Non-pigmented ciliary epithelial cell (primary cell): ENCODE measurements at places on chromosomes 11 and 22.

DNA sequence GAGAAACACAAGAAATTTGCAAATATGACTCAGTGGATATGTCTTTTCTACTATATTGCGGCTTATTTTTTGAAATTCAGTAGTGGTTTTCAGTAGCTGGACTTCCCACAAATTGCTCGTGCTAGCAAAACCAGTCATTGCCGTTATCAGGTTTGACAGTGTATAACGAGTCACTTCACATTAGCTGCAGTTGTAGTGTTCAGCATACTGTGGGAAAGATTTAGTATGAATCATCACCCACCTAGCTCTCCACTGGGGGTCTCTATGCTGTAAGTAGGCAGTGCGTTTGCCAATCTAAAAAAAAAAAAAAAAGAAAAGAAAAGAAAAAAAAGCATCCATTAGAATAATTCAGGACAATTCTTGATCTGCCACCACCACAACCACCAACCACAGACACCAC lies 1318.9 kb downstream of the LRRC4C start:
- DNase-seq = no peak

GRCh38 chr11:99316776-99317520 lies 296.2 kb downstream of the CNTN5 start:
- no peak for DNase-seq

DNA sequence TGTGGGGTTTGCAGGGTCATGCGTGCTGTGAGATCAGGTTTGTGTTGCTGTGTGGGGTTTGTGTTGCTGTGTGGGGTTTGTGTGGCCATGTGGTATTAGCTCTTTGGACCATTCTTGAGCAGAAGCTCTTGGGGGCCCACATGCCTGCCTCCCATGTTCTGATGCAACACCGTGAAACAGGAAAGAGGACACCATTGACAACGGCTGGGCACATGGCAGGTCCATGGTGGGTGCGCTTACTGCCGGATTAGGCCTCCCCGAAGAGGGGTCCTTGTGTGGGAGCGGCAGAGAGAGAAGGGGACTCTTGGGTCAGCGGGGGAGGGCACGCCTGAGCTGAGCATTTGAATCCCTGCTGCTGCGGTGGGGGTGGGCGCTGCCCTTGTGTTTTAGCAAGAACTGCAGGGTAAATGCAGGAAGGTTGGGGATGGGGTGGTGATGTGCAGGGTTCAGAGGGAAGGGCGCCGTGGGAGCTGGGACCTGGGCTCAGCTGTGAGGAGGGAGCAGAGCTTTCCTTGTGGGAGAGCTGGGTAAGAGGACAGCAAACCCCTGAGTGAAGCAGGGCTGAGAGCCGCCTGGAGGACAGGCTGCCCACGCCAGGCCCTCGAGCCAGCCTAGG lies 361.5 kb downstream of the TBC1D22A start:
- DNase-seq = no peak

GRCh38 chr11:101792814-101793213 lies 122.0 kb upstream of the CEP126 start:
- DNase-seq = no peak

GRCh38 chr22:38419121-38419857 lies 35.7 kb downstream of the KCNJ4 start:
- DNase-seq = no peak

DNA sequence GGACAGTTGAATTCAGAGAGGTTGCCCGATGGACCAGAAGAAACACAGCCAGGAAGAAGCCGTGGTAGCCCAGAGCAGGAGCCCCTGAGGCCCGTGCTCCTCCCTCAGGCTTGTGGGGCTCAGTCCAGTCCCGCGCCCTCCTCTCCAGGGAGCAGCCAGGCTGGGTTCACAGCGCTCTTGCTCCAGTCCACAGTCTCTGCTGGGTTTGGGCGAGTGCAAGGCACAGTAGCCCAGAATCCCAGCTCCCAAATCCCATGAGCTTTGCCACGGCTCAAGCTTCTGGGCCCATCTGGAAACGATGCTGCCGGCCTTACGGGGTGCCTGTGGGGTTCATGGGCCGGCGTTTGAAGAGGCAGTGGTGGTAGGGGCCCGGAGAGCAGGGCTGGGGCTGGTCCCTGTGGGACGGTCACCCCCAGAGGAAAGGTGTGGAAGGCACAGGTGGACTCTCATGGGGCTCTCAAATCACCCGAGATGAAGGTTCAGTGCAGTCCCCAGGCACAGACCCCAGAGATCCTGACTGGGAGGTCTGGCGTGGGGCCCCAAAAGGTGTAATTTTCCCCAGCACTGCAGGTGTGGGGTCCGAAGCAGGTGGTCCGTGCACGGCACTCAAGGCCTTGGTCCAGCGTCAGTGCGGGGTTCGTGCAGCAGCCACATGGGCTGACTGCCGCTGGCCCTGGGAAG lies 30.6 kb upstream of the ATXN10 start:
- no peak for DNase-seq

- DNase-seq = no peak
Measured at GRCh38 chr11:117505285-117505970, 177.8 kb downstream of the CEP164 start.

- no peak for DNase-seq
Measured at GRCh38 chr11:7690648-7691047, 15.6 kb downstream of the OVCH2 start.

DNA sequence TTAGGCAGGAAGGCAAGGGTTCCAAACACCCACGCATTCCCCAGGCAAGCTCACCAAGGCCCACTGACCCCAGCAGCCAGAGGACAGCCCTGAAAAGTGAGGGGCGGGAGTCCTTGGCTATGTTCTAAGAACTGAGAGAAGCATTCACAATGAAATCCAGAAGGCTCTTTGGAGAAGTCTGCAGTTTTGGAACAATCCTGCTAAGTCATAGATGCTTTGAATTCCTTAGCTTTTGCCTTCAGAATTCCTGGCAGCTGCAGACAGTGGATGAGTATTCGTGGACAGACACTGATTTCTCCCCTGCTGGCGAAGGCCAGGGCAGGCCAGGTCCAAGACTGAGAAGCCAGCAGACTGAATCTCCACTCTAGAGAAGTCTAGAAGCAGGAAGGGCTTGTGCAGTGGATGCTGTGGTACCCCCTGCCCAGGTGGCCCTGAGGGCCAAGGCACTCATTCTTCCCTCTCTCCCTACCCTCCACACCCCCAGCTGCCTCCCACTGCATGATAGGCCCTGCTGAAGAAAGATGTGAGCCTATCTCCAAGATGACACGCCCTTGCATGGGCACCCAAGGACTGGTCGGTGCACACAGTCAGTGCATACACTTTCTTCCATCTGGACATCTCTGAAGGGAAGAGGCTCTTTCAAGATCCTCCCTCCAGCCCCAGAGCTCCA lies 133.2 kb upstream of the TEAD1 start:
- peak; percentile 70 for DNase-seq

DNA sequence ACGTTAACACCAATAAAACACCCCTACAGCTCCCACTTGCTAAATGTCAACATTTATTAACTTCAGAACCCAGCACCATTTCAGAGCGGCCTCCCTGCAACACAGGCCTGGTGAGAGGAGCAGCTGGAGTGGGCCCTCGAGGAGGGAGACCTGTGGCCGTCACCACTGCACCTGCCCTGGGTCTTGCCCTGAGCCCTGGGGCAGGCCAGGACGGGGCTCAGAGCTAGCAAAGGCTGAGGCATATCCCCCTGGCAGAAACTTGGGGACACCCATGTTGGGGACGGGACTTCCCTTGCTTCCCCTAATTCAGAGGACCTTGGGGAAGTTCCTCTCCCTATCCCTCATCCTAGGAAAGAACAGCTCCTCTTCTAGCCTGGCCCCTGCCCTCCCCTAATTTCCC lies 137.3 kb upstream of the THY1 start:
- DNase-seq = no peak

DNA sequence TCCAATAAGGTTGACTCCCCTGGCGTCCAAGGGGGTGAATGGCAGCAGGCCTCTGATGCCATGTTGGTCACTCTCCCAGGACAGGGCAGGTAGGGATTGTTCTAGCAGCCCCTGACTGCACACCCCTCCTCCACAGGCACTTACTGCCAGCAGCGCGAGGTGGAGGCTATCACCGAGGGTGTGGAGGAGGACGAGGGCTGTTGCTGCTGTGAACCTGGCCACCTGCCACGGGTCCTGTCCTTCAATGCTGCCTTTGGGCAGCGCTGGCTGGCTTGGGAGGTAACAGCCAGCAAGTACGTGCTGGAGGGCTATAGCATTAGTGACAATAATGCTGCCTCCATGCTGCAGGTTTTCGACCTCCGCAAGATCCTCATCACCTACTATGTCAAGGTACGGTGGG lies 7.7 kb upstream of the SIPA1 start:
- no peak for DNase-seq

DNA sequence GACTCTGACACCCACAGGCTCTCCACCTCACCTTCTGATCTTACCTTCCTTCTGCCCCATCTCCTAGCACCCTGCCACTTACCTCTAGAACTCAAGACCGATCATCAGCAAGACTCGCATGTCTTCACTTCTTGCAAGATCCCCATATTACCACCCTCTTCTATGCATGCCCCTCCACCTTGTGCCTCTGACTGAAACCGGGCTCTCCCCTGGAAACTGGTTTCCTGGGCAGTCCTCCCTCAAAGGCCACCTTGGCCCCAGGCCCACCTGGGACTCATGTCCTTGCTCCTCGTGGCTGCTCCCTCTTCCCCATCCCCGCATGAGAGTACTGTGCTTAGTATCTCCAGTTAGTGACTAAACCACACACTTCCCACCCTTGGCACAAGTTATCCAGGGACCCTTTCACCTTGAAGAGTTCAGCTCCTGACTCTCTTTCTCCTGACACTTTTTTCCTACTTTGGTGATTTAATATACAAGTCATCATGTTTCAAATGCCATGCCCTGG lies 136.7 kb downstream of the SPATA19 start:
- no peak for DNase-seq

DNA sequence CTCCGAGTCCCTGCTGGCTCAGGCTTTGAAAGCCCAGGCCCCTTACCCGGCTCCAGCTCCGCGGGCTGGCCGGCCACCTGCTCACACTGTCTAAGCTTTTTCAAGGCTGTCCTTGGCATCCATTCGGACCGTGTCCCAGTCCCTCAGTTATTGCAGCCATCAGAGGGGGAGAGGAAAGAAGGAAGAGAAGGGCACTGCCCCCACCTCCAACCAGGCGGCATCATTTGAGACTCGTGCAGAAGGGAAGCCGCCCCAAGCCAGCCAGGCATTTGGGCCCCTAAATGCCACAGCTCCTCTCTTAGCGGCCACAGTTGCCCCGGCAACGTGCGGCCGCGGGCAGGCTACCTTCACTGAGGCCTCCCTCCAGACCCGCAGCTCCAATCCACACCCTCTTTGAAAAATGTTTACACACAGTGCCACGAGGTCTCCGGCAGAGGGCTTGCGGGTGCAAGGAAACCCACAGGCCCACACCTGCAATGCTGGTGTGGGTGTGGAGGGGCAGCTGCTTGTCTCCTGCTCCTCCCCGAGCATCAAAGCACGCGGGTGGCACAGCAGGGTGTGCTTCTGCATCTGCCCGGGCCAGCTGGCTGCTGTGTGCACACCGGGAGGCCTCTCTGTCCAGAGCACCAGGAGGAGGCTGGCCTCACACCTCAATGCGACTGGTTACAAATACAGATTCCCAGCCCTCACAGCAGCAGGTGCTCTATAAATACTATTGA lies 124.4 kb downstream of the CTTN start:
- no peak for DNase-seq

GRCh38 chr11:122141725-122142124 lies 25.7 kb upstream of the BLID start:
- no peak for DNase-seq

DNA sequence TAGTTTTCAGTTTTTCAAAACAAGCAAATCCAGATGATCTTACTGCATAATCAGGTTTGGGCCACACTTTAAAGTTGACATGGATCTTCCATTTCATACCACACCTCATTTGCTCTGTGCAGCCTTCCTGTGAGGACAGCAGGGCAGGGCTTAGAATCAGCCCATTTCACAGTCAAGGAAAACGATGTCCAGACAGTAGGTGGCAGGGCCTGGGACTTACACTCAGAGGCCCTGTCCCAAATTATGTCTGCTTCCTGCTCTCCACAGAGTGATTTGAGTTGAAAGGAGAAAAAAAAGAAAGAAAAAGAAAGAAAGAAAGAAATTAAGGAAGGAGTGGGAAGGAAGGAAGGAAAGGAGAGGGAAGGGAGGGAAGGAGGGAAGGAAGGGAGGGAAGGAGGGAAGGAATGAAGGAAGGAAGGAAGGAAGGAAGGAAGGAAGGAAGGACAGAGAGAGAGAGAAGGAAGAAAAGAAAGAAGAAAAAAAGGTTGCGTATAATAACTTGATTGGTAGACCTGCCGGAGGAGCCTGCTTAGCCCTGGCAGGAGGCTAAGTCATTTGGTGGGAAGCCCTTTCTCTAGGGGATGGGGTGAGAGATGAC lies 23.6 kb downstream of the TSKU start:
- DNase-seq = no peak

DNA sequence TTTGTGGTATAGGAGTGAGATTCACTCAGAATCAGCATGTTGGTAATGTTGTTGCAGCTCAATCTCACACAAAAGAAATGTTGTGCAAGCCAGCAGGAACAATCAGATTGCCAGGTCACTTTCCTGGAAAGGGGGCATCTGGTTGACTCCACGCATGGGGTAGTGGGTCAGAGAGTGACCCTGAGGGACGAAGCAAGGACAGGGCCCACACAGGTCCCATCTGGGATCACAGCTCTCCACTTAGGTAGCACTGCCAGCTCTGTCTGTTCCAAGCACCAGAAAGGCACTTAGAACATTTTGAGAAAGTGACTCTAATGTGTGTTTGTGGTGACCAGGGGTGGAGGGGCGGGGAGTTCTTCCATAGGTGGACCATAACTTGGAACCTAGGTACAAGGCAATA lies 109.5 kb downstream of the RASSF10 start:
- no peak for DNase-seq

- DNase-seq = no peak
Measured at GRCh38 chr11:57941875-57942274, 81.8 kb upstream of the OR9Q1 start.

GRCh38 chr22:27984723-27985122 lies 65.7 kb upstream of the PITPNB start:
- no peak for DNase-seq

- DNase-seq = peak; percentile 67
Measured at GRCh38 chr22:26610072-26610958, 7.5 kb downstream of the CRYBB1 start.

DNA sequence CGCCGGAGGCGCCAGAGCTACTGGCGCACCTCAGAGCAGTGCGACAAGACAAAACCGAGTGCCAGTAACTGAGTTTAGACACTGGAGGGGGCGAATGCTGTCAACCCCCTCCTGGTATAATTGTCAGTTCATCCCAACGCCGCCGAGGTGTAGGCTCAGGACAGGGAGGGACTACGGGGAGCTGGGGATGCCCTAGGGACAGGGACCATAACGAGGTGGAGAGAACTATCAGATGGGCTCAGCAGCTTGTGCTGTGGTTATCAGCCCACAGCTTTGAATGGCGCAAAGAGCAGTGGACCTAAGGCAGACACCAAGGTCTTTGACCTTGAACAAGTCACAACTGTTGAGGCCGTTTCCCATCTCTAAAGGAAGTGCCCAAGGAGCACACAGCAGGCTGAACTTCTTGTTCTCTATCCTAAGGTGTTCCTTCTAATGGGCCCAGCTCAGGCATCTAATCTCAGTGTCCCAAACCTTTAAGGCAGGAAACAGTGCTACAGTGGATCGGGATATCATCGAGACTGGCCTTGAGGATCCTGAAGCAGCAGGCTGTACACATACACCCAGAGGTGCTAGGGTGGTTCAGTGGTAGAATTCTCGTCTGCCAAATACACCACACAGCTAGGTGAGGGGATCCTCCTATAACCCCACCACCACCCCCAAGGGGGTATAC lies 958 bp upstream of the TUT1 start:
- DNase-seq = no peak
